Adipocyte (in vitro differentiated cells): ENCODE measurements at places on chromosomes 1 and 21.

- no peak for DNase-seq
These were observed 8.0 kb downstream of the JMJD4 start for GRCh38 chr1:227726924-227727599.

- DNase-seq = no peak
These were observed 2.4 kb downstream of the ACTN2 start for GRCh38 chr1:236688705-236689104.

DNA sequence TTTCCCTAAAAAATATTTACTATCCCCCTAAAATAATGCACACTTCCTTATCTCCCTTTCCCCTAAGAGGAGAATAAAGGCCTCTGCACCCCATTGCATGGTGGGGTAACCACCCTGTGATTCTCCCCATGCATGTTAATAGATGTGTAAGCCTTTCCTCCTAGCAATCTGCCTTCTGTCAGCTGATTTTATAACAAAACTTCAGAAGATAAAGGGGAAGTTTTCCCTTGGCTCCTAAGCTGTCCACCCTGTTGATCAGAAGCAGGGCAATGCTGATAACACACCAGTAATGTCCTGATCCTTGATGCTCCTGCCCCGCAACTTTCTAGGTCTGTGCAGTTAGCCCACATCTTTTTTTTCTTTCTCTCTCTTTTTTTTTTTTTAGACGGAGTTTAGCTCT is 11.4 kb upstream of the RNF187 start:
- DNase-seq = no peak

DNA sequence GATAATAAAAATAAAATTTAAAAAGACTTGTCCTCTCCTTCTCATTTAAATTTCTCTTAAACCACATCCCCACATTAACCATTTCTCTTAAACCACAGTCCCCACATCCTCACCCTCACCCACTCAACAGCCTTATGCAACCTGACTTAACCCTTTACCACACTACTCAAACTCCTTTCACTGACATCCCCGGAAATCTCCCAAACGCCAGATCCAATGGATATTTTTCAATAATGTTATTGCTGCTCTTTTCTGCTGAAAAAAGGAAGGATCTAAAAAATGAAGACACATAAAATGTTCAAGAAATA is 54.2 kb upstream of the EEIG2 start:
- no peak for DNase-seq

GRCh38 chr1:172185996-172186395 is 234.5 kb upstream of the C1orf105 start:
- DNase-seq = no peak

DNA sequence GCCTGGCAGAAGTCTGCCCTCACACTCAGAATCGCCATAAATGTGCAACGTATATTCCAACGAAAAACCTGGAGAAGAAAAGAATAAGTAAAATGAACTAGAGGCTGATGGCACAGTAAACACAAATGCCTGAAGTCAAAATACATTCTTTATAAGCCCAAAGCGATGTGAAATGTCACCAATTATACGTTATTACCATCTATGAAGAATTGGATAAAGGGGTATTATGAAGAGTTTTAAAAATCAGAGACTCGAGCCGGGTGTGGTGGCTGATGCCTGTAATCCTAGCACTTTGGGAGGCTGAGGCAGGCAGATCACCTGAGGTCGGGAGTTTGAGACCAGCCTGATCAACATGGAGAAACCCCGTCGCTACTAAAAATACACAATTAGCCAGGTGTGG is 18.6 kb downstream of the PTP4A2 start:
- DNase-seq = no peak

GRCh38 chr1:41475859-41476567 is 8.5 kb downstream of the EDN2 start:
- DNase-seq = peak; percentile 33

- DNase-seq = no peak
These were observed 78.8 kb upstream of the ABCD3 start for GRCh38 chr1:94339206-94339927.

DNA sequence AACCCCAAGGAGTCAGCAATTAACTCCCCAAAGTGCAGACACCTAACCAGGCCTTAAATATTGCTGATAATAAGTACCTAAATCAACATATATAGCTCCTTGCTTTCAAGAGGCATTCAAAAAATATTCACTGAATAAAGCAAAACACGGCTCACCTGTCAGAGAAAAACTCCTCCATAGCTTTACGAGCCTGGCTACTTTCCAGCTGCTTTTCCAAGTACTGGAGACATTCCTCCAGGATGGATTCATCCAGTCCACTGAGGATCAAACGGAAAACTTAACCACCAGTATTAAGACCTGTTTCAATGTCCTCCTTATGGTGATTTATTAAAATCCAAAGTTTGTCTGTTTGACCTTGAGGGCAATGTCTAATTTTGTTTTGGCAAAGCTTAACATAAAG is 44.6 kb downstream of the UBR4 start:
- DNase-seq = no peak

DNA sequence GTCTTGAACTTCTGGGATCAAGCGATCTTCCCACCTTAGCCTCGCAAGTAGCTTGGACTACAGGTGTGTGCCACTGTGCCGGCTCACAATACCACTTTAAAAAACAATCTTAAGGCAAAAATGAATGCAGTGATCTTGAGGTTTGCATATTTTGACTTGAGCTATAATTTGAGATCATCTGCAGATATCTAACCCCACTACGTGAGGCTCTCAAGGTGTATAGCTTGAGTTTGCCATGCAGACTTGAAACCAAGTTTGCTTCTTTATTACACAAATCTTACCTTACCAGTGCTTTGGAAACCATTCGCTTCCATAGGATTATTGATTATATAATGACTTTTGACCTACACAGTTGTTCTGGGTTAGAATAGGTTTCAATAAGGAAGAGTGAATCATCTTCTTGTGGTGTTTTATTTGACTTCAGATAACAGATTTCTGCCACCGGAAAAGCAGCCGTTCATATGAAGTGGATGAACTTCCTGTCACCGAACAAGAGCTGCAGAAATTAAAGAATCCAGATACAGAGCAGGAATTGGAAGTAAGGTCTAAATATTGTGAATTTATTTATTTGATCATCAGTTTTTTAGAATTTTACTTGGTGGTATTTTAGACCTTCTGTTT is 155.1 kb downstream of the VPS13D start:
- DNase-seq = no peak

GRCh38 chr1:118202076-118202608 is 17.1 kb upstream of the SPAG17 start:
- no peak for DNase-seq

GRCh38 chr1:1023700-1024099 is 3.8 kb downstream of the AGRN start:
- DNase-seq = no peak

- no peak for DNase-seq
These were observed 3.5 kb downstream of the CDC42 start for GRCh38 chr1:22056043-22056442.

DNA sequence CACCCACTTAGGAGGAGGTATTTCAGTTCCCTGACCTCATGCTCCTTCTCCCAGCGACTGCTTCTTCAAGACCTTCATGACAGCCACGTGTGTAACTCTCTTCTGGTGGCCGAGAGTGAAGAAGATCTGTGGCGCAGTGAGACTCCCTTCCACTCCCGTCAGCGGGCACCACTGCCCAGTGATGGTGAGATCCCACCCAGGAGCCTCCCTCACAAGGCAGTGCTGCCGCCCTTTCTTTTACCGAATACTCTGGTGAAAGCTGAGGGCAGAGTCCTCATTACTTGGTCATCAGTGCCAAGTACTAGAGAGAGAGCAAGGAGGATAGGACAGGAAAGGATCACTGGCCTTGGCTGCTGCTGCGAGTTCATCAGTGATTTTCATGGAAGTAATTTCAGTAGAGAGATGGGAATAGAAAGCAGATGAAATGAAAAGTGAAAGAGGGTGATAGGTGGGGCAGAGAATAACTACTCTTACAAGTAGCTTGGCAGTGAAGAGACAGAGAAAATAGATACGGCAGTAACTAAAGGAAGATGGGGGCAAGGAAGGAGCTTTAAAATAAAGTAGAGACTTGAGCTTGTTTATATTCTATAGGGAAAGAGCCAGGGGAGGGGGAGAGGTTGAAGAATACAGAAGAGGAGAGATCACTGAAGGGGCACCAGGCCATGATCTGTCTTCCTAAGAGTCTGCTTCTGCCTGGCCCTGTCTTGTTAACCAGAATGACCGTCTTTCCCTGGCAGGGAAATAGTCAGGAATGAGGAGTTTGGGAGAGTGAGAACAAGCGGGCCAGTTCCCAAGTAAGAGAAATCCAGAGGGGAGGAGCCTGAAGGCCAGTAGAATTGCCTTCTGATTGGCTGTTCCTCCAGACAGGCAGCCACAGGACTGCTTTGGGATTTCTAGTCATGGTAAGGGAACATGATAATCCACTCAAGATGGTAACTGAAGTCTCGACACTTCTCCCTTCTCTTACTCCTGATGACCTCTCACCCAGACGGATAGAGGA is 18.3 kb downstream of the HYI start:
- DNase-seq = peak; percentile 74

DNA sequence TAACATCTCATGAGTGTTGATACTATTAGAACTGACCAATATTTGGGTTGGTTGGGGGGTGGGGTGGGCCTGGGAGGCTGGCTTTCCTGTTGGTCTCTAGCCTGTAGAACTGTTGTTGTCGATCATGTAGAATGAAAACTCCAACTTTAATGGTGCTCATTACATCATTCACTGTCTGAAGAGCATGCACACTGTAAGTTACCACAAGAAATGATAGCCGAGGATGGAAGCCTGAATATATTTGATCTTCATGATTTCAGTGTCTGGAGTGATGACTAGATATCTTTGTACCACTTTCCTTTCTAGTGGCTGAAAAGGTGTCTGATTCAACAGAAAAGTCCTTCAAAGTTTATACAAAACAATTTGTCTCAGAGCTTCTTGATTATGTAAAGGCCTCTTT is 123.6 kb downstream of the XCL2 start:
- no peak for DNase-seq

- DNase-seq = no peak
These were observed 1.4 kb downstream of the PTPN7 start for GRCh38 chr1:202158810-202159533.

GRCh38 chr1:226687426-226687825 is 51.7 kb downstream of the ITPKB start:
- DNase-seq = no peak

DNA sequence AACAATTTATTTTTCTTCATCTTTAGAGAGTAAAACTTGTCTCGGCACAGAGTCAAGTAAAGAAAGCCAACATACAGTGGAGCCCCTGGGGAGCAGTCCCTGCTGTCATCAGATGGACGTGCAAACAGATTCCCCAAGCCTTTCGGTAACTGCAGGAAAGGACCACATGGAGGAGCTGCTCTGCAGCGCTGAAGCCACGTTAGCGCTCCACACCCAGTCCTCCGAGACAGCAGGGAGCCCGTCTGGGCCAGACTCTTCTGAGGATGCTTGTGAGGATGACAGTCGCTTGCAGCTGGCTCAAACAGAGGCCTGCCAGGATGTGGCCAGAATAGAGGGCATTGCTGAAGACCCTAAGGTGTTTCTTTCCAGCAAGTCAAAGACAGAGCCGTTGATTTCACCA is 77.1 kb upstream of the SCCPDH start:
- peak; percentile 63 for DNase-seq
